AG08395 (cell line): ENCODE measurements at places on chromosomes 5 and 9.
A peak's percentile ranks its signal among the peaks of the same experiment; 100 is the strongest.

DNA sequence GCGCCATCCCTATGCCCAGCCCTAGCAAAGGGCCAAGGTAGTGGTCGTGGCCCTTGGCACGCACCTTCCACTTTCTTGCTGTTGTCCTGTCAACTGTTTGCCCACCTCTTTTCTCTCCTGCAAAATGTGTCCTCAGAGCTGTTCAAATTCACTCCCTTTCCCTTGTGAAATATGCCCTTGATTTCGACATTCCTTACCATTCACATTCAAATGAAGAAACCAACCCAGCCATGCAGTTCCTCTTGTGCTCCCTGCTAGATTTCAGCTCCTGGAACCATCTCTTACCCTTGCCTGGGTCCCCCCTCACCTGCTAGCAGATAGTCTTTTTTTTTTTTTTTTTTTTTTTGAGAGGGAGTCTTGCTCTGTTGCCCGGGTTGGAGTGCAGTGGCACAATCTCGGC lies 19.6 kb upstream of the HRH2 start:
- no peak for DNase-seq

DNA sequence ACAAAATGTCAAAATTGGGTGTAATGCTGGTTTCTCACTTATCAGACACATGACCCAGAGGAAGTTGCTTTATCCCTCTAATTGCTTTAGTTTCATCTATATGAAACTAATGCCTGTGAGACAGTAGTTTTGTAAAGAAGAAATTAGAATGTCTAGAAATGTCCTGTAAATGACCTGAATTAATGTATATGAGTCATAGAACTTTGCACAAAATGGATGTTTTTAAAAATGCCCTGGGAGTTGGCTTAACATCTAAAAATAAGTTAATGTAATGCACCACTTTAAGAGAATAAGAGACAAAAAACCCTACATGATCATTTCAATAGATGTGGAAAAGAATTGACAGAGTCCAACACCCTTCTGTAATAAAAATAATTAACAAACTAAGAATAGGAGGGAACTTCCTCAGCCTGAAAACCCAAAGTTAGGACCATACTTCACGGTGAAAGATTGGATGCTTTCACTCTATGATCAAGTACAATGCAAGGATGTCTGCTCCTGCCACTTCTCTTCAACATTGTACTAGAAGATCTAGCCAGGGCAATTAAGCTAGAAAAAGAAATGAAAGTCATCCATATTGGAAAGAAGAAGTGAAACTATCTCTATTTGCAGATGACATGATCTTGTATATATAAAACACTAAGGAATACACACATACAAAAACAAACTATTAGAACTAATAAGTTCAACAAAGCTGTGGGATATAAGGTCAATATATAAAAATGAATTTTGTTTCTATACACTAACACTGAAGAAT lies 117.9 kb downstream of the MELK start:
- DNase-seq, result no peak

GRCh38 chr9:123616707-123617106 lies 260.7 kb downstream of the CRB2 start:
- no peak for DNase-seq

DNA sequence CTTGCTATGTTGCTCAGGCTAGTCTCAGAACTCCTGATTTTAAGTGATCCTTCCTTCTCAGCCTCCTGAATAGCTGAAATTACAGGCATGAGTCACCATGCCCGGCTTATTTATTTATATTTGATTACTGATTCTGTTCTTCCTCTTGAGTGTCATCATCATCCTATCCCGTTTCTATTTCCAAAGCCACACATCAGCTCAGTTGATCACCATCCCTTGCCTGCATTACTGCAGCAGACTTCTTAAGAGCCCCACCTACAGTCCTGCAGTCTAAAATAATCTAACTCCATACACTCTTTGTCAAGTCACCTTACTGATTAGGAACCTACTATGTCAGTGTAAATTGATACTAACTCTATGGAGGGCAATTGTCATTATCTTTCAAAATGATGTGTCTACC lies 138.9 kb upstream of the RAI14 start:
- DNase-seq, result no peak

- DNase-seq, result no peak
These were observed 75.2 kb upstream of the SLC25A48 start for GRCh38 chr5:135759149-135759784.

DNA sequence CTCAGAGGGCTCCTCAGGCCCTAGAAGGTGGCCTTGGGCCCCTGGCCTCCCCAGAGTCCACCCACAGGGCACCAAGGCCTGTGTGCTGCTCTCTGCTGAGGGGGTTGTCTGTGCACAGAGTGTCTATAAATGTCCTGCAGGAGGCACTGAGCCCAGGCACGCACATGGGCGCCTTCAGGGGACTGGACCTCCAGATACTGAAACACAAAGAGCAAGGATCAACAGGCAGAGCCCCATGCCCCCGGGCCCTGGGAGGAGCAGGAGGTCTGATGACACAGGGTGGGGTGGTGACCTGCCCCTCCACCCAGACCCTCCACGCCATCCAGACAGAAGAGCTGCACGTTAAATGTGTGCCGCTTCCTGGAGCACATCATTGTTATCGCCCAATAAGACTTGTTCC lies 64.6 kb upstream of the SIMC1 start:
- DNase-seq, result no peak

GRCh38 chr5:64165500-64166200 lies at the start of gene RNF180:
Gene RNF180, plus strand, starts transcription at chr5:64165843. Its CDS starts 34,965 bp downstream, at chr5:64200808.
- DNase-seq, result peak; percentile 7

GRCh38 chr5:126192226-126192625 lies 231.0 kb upstream of the GRAMD2B start:
- DNase-seq, result no peak

DNA sequence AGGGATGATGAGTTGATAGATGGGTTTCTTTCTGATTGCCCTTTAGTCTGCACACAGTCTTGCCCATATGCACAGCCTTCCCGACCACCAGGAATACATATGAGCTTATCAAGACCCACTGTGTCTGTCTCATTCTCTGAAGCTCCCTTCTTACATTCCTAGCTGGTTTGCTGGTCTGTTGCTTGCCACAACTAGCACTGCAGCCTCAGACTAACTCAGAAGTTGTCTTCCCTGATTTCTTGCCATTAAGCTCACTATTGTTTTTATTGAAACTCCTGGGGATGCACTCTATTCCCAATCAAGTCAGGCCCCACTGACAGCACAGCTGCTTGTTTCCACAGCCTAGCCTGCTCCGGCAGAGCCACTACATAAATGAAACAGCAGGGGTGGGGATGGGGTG lies 97.5 kb downstream of the SAXO1 start:
- no peak for DNase-seq

DNA sequence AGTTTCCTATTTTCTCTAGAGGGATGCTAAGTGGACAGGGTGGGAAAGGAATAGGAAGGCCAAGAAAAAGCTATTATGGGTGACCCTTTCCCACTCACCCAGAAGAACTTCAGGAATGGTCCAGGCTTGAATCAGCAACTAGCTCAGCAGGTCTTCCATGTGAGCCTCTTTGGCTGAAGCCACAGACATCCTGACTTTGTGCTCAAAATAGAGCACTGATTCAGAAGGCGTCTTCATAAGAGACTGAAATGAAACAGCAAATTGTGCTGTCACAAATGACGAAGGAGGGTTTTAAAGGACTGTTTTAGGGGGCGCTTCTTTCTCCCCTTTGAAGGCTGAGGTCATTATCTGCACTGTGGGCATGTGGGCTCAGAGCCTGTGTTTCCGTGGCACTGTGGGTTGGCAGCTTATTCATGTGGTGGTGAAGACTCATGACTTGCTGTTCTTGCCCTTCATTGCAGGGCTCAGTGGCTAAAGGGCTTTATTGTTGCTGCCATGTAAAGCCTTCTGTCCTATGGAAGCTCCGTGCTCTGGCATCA lies 65.8 kb upstream of the NFIL3 start:
- DNase-seq, result peak; percentile 60

DNA sequence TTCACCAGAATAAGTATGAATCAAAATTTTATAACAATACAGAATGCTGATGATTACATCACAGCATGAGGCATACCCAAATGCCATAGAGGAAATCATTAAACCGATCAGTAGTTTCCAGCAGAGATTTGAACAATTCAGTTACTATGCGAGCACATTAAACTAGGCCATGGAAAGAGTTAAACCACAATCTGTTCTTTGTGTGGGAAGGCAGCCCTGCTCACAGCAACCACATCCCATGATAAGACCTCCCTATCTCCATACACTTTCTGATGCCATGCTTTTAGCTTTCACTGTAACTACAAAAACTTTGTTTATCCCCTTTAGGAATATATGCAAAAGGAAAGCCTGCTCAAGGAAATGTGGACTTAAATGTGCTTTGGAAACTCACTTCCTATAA lies 4.5 kb downstream of the NFIB start:
- DNase-seq, result no peak

- DNase-seq, result no peak
These were observed 127.1 kb downstream of the DAB2IP start for GRCh38 chr9:121778252-121779225.

DNA sequence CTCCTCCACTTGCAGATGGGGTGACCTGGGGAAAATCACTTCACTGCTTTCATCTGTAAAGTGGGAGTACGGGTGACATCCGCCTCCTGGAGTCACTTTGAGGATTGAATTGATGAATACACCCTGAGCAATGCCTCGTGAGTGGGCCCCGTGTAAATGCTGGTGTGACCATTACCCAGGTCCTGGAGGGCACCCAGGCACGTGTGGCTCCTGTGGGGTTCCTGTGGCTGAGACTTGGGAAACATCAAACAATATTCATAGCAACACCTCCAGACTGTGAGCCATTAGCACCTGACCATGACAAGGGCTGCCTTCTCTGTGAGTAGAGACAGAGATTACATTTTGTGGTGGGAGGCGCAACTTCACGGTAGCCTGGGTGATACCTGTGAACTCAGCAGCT lies 11.4 kb downstream of the MRPL36 start:
- DNase-seq, result no peak

DNA sequence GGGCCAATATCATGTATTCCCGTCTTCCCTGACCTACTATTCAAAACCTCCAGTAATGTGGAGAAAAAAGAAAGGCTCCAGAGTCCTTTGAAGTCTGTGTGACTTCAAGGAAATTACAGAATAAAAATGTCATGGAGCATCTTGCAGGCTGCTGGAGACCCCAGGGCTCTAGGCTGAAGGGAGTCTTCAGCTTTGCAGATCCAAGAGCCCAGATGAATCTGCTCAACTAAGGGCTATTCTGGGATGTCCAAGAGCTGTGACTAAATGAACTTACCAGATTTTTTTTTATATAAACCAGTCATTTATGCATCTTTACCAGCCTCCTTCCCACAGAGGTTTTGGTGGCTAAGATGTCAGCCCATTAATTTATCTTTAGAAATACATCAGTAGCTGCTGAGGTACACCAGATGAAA lies 167.3 kb downstream of the MUSK start:
- DNase-seq, result peak; percentile 53

- peak; percentile 37 for DNase-seq
These were observed 123.8 kb upstream of the PHYKPL start for GRCh38 chr5:178356431-178356872.

DNA sequence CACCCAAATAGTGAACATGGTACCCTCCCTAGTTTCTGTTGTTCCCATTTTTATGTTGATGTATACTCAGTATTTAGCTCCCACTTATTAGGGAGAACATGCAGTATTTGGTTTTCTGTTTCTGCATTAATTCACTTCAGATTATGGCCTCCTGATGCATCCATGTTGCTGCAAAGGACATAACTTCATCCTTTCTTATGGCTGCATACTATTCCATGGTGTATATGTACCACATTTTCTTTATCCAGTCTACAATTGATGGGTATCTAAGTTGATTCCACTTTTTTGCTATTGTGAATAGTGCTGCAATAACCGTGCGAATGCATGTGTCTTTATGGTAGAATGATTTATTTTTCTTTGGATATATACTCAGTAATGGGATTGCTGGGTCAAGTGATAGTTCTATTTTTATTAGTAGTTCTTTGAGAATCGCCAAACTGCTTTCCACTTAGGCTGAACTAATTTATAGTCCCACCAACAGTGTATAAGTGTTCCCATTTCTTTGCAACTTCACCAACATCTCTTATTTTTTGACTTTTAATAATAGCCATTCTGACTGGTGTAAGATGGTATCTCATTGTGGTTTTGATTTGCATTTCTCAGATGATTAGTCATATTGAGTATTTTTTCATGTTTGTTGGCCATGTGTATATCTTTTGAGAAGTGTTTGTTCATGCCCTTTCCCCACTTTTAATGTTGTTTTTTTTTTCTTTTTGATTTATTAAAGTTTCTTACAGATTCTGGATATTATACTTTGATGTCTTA lies 79.6 kb downstream of the SMIM15 start:
- no peak for DNase-seq

DNA sequence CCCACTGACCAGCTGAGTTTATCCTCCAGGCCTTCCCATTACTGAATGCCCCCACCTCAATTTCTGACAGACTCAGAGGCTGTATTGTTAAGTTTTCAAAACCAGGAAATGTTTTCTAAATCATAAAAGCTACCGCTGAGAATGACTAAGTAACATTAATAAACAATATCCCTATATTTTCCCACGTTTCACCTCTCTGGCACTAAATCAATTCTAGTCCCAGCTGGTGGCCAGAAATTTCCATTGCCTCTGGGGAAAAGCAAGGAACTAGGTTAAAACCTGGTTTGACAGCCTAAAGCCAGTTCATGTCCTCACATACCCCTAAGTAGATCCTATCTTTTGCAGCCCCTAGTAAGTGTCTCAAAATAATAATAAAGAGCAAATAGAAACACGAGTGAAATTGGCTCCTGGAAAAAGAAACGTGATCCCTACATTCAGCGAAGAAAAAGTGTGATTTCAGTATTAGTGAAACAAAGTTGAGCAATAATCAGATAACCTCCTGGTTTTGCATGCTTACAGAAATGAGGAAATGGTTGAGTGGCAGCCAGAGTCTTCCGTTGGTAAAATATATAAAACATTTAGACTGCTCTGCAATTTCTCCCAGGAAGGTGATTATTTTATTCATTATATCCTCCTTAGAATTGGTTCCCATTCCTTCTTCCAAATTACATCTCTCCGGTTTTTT lies 110.9 kb downstream of the ESM1 start:
- DNase-seq, result no peak

- no peak for DNase-seq
These were observed 93.6 kb upstream of the TSLP start for GRCh38 chr5:110977915-110978314.

DNA sequence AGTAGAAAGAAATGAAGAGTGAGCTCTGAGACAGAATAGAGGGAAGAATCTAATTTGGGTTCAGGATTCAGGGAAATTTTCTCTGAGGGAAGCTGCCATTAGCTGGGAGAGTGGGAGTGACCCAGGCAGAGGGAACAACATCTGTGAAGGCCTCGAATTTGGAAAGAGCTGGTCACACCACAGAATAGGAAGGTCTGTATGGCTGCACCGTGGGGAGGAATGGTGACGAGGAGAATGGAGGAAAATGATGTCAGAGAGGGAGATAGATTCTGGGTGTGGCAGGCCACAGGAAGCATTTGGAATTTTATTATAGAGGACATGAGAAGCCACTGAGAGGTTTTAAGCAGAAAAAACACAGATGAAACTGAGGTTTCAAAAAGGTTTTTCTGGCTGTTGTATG lies 98.5 kb downstream of the MAMDC2 start:
- DNase-seq, result no peak

DNA sequence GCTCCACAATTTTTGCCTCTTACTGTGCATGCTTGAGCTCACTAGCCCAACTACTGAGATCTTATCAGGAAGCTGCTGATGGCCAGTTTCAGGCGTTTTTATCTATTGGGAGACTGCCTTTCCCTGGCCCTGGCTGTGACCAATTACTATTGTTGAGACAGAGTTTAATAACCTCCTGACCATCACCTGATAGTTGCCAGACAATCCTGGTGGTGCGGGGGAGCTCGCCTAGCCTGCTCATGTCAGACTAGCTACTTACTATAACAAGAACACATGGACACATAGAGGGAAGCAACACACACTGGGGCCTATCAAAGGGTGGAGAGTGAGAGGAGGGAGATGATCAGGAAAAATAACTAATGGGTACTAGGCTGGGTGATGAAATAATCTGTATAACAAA lies 13.0 kb upstream of the OXCT1 start:
- no peak for DNase-seq
